ENCODE measurements at places on chromosomes 4 and X.

DNA sequence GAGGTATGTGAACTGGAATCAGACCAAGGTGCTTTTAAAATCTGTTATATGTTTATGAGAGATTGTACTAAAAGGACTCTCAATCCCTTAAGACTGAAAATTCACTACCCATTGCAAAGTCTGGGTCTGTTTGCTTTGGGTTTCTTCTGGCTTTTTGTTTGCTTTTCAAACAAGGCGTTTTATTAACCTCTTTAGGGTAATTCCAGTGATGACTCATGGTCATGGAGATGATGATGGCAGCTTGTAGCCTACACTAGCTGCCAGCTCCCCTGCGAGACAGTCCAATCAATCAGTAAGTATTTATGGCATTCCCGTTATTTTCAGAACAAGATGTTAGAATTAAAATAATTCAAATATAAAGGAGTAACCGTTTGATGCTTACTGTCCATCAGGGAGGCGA lies 643.8 kb upstream of the FTHL17 start:
- DNase-seq, result no peak

DNA sequence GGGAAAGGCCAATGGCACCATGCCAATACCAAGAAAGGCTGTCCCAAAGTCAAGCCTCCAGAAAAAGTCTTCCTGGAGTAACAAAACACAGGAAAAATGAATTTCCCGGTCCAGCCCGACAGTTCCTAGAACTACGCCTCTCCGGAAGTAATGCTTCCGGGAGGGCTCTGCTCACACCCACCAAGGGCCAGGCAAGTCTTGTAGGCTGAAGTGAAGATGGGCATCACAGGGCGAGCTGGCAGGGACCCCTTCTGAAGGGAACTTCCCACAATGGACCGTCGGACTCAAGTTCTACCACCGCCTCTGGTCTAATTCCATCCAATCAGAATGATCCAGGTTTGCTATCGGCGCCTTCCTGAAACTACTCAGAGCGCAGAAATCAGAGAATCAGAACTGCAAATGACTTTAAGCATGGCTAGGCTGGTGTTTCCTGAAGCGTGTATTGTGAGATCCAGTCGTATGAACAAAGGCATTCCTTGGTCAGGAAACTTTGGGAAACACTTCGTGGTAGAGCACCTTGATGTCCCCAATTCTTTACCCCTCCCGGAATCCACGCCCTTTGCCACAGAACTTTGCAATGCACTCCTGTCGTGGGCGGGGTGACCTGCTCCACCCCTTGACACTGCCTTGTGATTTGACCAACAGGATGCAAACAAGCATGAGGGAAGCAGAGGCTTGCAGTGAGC lies 127.8 kb downstream of the BCOR start:
- DNase-seq, result no peak

GRCh38 chr4:14168919-14169318 lies 541.4 kb upstream of the BOD1L1 start:
- no peak for DNase-seq

DNA sequence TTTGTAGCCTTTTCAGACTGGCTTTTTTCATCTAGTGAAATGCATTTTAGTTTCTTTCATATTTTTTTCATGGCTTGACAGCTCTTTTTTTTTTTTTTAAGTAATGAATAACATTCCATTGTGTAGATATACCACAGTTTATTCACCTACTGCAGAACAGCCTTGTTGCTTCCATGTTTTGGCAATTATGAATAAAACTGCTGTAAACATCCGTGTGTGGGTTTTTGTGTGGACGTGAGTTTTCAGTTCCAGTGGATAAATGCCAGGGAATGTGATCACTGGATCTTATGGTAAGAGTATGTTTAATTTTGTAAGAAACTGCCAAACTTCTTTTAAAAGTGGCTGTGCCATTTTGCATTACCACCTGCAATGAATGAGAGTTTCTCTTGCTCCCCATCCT lies 160.8 kb downstream of the SOWAHB start:
- no peak for DNase-seq

DNA sequence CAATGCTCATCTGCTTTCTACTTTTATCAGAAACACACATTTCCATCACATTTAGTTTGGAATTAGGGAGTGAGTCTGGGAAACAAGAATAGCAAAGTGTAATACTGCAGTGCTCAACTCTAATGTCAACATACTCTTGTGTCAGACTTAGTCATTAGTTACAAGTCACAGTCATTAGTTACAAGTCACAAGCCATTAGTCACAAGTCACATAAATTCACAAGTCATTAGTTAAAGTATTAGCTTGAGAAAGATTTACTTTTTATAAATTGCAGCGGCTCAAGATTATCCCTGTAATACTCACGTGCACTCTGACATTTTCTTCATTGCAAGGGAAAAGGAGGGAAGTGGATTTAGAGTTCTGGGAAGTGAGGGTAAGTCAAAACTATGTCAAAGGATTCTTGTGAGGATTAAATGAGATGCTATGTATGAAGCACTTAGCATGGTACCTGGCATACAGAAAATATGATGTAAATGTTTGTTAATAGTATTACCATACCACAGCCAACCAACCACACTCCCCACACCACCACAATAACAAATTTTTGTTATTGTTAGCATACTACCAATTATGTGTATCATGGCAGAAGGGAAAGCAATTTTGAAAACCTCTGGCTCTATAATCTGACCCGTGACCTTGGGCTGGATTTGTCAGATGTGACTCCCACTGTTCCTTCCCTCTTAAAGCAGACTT lies 116.6 kb downstream of the ARHGAP24 start:
- no peak for DNase-seq

DNA sequence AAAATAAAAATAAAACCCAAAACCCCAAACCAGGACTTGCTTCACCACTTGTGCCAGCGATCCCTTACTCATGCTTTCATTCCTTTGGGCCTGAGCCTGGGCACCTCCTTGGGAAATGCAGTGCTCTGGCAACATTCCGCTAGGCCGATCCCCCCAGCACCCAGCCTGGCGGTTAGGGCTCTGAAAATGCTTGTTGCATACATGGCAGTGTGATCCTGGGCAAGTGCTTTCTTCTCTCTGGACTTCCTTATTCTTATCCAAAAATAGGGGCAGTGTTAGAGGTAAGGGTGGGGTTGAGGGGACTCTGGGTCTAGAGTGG lies 4.6 kb downstream of the ZNF185 start:
- no peak for DNase-seq

DNA sequence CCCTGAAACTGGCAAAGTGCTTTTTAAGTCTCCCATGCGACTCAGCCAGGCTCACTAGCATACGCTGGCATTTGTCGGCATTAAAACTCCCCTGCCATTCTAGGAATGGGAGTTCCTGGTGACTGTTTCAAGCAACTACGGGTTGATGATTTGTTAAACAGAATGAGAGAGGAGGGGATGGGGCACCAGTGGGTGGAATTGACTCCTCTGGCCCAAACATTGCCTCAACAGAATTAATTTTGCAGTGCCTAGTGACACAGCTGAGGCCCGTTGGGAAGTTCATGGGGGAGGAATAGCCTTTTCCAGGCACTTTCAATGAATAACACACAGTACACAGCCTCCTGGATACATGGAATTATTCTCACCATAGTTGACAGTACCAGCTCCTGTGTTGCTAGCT lies 30.1 kb downstream of the NEUROG2 start:
- no peak for DNase-seq

GRCh38 chr4:104907074-104907649 lies 239.5 kb upstream of the TET2 start:
- DNase-seq, result no peak

DNA sequence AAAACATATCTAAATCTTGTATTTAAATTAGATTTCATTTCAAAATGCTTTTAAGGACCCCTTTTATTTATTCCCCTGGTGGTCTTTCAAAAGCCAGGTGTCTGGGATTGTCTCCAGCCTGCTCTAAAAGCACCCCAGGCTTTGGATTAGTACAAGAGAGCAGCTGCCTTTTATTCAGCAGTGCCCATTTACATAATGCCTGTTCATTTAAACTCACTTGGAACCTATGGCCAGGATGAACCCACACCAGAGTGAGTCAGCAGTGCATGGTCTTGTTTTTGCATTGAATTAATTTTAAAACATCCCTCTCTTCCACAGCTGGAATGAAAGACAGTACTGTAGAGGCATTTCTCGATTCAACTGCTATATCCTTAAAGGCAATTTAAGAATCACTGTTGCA lies 64.1 kb upstream of the TENM3 start:
- DNase-seq, result no peak

DNA sequence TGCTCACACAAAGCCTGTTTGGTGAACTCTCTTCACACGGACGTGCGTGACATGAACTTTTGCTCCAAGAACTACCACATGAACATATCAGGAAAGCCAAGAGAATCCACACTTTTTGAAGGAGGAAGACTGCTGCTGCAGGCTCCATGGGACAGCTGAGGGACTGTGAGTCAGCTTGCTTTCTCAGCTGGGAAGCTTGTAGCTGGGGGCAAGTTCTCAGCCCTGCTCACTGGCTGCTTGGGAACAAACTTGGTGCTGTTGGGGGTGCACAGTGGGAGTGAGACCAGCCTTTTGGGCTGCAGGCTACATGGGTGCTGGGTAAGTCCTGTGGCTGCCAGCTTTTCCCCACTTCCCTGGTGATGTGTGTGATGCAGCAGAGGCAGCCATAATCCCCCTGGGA lies 123.9 kb downstream of the ATP8A1 start:
- no peak for DNase-seq

- DNase-seq, result no peak
These were observed 290.2 kb upstream of the VCX start for GRCh38 chrX:7552760-7553159.

- no peak for DNase-seq
These were observed 183.4 kb downstream of the SPRY1 start for GRCh38 chr4:123579961-123580360.

DNA sequence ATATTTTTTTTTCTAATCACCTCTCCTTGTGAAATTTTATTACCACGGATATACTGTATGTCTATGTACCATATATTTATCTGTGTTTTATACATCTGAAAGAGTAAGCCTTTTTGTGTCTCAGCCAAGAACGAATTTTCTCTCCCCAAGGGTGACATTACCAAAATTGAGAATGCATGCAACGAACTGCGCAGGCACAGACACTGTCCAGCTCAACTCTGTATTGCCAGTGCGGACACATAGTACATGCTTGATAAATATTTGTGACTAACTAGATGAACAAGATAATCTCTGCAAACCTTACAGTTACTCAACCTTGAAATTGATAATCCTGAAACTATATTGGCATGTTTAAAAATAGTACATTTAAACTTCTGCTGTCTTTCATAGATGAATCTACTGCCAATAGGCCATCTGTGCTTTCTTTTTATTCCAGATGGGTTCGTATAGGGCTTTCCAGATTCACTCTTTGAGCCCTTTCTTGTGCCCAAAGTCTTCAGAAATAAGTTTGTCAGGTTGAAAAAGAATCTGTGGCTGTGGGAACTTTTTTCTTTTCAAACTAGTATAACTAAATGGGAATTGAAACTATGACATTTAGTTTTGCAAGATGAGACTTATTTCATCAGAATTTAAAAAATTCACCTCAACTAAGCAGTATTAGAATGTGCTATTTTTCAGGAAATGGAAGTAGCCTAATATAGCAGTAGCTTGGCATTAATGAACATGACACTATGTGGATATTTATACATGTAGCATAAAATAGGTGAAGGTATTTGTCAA lies 38.9 kb downstream of the DTHD1 start:
- DNase-seq, result no peak

DNA sequence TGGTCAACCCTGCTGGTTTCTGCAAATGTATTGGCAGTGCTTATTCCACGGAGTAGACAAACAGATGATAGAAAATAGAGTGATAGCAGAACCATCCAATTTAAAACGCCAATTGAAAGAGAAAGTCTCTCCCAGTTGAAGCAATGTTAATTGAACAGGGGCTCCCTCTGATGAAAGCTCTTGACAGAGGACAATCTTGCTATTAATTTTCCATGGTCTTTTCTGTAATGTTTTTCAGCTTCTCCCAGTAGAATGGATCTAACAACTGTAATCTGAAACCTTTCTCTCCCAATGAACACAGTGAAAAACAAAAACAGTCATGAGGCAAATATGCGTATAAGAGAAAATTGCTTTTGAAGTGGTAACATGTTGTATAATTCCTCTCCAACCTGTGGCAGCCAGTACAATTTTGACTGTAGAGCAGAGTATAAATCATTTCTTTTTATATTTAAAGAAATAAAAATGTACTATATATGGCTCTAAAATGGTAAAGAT lies 225.1 kb upstream of the GALNTL6 start:
- DNase-seq, result no peak

- no peak for DNase-seq
These were observed 341.1 kb downstream of the RAPGEF2 start for GRCh38 chr4:159443975-159444374.

DNA sequence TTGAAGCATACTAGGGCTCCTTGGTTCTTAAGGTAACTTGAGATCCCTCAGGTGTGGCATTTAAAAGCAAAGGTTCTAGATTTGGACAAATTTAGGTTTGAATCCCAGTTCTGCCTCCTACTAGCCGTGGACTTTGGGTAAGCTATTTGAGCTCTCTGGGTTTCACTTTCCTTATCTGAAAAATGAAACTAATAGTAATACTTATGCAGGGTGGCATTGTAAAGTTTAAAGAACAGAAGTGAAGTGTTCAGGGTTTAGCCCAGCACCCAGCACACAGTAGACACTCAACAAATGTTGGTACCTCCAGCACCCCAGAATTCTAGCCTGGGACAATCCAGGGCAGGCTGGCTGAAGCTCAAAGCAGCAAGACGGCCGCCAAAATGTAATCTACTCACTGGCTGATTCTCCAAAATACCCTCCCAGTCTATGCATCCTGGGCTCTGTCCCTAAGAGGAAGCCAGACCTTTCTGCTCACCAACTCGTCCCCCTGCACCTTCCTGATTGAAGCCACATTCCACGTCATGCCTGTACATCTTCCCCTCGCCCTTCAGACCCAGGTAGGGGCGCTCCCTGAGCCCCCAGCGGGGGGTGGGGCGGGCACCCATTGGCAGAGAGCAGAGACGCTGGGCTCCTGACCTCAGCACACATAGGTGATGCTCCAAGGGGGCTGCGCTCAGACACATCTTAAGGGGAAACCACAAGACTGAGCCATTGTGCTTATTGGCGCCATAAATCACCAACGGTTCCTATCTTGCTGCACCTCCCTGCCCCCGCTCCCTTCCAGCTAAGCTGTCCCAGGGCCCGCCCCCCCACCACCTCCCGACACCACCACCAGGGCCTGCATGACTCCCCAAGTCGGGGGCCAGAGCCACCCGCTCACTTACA lies 160.6 kb downstream of the BCOR start:
- DNase-seq, result no peak

- no peak for DNase-seq
These were observed 526.1 kb upstream of the PABPC4L start for GRCh38 chr4:134727696-134728095.

GRCh38 chr4:145808021-145808650 lies 128.2 kb downstream of the C4orf51 start:
- no peak for DNase-seq

GRCh38 chr4:18570370-18570769 lies 548.8 kb upstream of the LCORL start:
- no peak for DNase-seq

- DNase-seq, result no peak
These were observed 60.8 kb downstream of the EGF start for GRCh38 chr4:109973529-109973905.

All from stimulated activated CD4-positive, alpha-beta T cell treated with anti-CD3 and anti-CD28 coated beads, TNF-alpha, amount 100 ng/mL, for 4 hours (primary cell).